ENCODE measurements at places on chromosomes 3 and 15.

GRCh38 chr3:65810302-65810701 lies 228.4 kb downstream of the MAGI1 start:
- DNase-seq, result no peak

DNA sequence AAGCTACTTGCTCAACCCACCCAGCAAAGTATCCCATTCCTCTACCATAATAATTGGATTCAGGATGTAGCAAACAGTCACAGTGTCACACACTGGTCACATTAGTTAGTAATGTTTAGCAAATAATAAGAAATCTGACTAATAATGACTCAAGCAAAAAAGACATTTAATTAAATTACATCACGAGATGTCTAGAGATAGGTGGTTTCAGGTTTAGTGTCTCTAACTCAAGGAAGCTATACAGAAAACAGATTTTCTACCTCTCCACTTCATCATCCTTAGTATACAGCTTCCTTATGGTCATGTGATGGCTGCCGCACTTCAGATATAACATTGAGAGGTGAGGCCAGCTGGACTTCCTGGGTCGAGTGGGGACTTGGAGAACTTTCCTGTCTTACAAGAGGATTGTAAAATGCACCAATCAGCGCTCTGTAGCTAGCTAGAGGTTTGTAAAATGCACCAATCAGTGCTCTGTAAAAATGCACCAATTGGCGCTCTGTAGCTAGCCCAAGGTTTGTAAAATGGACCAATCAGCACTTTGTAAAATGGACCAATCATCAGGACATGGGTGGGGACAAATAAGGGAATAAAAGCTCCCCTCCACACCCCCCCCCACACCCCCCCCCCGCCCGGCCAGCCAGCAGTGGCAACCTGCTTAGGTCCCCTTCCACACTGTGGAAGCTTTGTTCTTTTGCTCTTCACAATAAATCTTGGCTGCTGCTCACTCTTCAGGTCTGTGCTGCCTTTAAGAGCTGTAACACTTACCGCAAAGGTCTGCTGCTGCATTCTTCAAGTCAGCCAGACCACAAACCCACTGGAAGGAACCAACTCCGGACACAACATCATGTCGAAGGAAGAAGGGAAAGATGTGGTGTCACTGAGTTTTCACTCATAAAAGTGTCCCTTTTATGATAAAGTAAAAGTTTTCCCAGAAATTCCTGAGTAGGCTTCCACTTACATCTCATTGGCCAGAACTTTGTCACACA lies 24.9 kb upstream of the ARPIN start:
- no peak for DNase-seq

- no peak for DNase-seq
These were observed 276.7 kb upstream of the RARB start for GRCh38 chr3:25151281-25151902.

DNA sequence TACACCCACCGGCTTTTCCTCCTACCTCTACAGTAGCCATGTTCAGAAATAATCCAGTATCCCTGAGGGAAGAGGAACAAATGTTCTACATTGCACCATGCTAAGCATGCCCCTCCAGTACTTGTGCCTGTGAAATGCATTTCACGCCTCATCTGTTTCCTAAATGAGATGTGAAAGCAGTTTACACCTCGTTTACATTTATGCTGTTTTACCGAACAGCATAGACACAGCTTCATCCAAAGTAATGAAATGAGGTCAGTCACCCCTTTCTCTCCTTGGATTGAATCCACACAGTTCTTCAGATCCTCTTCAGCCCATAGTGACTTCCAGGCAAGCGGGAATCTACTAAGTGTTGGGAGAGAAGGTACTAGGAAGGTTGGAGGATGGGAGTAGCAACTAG lies 514.3 kb downstream of the PDCD6IP start:
- DNase-seq, result no peak

GRCh38 chr3:148998297-148998696 lies 7.0 kb downstream of the GYG1 start:
- DNase-seq, result no peak

GRCh38 chr15:37771465-37771864 lies 163.0 kb upstream of the TMCO5A start:
- DNase-seq, result no peak

GRCh38 chr15:88834211-88834812 lies 31.1 kb downstream of the ACAN start:
- DNase-seq, result no peak

DNA sequence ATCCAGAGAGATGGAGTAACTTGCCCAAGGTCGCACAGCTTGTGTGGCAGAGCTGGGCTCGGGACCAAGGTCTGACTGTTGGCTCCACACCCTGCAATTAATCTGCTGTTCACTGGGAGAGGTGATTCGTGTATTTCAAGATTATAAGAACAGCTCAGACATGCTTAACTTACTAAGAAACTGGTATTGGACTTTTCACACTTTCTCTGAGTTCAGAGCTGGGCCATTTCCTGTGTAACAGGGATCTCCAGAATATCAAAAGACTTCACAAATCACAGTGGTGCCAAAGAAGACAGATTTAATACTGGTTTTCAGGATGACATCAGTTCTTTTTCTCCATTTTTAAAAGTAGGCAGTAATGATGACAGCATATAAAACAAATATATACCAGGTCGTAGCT lies 156.8 kb upstream of the UBE2E1 start:
- DNase-seq, result no peak

DNA sequence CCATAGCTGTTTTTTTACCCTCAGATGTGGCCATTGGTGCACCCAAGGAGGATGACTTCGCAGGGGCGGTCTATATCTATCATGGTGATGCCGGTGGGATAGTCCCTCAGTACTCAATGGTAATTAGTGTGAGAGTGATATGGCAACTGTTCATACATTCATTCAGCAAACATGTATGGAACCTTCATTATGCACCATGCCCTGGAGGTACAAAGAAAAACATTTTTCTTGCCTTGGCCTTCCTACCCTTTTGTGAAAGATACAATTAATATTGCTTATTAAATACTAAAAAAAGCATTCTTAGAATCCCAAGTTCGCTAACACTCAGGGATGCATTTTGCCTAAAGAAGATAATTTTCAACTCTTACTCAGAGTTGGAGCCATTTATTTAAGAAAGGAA lies 342.4 kb upstream of the CTDSPL start:
- DNase-seq, result no peak

DNA sequence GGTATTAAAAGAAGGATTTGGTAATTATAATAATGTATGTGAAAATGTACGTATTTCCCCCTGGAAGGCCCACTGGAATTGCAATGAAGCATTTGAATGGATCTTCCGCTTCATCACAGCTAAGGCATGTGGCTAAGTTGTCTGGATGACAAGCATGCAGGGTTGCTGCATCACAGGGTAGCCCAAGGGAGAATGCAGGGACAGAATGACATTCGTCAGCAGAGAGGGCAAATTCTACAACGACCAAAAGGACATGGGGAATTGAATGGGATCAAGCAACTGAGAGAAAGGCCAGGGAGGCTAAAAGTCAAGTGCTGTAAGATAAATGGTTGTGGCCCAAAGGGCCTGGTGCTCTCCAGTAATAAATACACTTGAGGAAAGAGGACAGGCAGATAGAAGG lies 95.4 kb downstream of the ISL2 start:
- no peak for DNase-seq

DNA sequence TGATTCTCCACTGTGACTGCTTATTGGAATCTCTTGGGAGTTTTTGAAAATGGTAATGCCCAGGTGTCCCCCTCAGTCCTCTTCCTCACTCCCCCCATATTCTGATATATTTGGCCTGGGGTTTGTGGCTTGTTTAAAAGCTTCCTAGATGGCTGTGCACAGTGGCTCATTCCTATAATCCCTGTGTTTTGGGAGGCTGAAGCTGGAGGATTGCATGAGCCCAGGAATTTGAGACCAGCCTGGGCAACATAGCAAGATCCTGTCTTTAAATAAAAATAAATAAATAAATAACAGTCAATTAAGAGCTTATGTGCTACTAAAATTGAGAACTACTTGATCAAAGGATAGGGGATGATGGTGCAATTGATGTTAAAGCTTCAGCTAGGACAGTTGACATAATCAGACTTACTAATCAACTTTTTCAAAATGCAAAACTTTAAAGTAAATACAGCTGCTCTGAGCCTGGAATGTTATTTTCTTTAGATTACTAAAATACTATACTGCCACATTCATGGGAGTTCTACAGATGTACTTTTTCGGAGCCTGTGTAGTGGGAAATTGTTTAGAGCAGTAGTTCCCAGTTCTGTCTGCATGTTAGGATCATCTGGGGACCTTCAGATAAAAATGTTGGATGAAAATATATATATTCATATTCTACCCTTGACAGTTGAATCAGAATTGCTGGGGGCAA lies 33.4 kb downstream of the ARIH1 start:
- no peak for DNase-seq

DNA sequence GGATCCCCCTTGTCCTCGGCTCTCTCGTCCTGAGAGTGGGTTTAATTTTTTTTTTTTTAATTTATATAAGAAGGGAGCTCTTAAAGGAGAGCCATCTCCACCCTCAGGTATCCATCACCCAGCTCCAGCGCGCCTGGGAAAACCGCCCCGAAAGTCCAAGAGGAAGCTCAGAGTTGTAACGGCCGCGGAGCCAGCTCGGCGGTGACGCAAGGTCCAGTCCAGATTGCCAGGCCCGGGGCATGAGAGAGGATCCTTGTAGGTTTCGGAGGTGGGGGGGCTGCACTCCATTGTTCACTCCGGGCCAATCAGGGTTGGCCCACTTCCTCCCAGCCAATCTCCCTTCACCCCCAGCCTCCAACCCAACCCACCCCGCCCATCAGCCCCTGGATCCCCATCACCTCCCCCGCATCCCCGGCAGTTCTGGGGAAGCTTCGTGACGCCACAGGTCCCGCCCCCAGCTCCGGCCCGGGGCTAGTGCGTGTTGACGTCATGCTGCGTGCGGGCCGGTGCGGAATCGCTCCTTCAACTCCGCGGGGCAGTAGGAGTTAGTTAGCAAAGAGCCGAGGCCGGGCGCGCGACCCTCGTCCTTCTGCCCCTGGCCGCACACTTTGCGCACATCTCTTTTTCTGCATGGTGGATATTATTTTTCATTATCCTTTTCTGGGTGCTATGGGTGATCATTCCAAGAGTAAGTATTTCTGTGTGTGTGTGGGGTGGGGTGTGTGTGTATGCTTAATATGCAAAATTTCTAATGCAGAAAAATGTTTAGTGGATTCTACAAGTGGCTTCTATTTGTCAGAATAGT lies at the start of gene ISL2:
Gene ISL2 (plus strand): TSS at position 520 of the 805 bp plus-strand sequence. CDS start 111 bp downstream, at position 631.
- no peak for DNase-seq

DNA sequence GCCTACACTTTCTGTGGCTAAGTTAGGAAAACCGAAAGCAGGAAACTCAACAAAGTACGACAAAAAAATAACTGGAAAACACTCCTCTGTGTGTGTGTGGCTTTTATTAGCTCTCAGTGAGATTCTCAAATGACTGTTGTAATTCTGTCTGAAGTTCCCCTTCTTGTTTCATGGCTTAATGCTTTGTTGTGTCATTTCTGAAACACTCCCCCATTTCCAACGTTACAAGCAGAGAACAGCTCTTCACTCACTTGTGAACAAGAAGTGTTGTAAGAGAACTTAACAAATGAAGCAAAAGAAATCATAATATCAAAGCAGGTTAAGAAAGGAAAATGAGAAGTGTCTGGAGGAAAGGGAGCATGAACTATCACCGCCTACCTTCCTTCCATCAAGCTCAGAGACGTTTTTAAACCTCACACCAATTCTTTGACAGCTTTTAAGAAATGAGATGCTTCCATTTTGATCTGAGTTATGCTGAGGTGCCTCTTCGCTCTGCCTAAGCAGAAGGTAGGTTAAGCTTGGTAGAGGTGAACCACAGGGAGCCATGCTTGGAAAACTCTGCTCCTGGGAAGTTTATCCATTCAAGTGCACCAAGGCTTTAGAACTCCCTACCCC lies 12.4 kb upstream of the SEC62 start:
- DNase-seq, result no peak

DNA sequence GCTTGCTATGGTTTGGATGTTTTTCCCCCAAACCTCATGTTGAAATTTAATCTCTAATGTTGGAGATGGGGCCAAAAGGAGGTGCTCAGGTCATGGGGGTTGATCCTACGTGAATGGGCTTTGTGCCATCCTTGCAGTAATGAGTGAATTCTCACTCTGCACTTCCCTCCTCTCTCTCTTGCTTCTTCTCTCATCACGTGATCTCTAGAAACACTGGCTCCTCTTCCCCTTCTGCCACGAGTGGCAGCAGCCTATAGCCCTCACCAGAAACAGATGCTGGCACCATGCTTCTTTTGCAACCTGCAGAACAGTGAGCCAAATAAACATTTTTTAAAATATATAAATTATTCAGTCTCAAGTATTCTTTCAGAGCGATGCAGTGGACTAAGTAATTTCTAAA lies 13.3 kb upstream of the PLSCR1 start:
- DNase-seq, result no peak

GRCh38 chr3:127678611-127679533 lies 6.1 kb downstream of the ABTB1 start:
- no peak for DNase-seq

GRCh38 chr3:134307425-134307824 lies 56.8 kb upstream of the RYK start:
- no peak for DNase-seq

- no peak for DNase-seq
These were observed 211.6 kb downstream of the RAP2B start for GRCh38 chr3:153373606-153374005.

GRCh38 chr3:129424185-129424841 lies 4.1 kb downstream of the EFCAB12 start:
- DNase-seq, result no peak

GRCh38 chr3:169288553-169288952 lies 375.0 kb downstream of the MECOM start:
- no peak for DNase-seq

DNA sequence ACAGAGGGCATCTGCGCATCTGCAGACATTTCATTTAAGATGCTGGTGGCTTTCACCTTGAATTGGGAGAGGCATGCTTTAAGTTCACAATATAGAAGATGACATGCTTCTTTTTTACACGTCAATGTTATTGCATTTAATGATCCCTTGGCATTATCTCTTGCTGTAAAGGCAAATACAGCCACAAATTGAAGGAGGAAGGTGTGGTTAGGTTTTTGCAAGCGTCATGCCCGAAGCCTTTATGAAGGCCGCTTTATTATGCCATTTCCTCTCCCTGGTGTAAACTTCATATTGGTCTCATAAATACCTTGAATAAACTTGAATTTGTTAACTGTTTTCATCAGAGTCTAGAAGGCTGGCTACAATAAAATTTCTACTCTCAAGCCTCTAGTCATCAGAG lies 212.7 kb downstream of the PDZRN3 start:
- DNase-seq, result no peak

- no peak for DNase-seq
These were observed 551.3 kb downstream of the NSUN3 start for GRCh38 chr3:94614192-94614591.

DNA sequence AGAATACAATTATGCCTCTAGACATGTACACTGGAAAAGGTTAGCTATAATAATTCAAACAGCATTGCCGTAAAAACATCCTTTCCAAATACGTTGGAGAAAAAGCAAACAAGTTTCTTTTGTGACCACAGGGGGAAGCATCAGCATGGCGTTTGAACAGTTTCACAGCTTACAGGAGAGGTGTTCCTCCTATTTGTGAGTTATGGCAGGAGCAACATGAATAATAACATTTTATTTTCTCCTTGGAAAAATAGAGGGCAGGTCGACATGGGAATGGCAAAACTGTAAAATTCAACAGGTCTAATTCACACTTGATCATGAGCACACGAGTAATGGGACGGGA lies 39.7 kb upstream of the GADL1 start:
- no peak for DNase-seq

GRCh38 chr3:184513276-184514170 lies 48.1 kb upstream of the EPHB3 start:
- peak; percentile 73 for DNase-seq
